Osteocyte (in vitro differentiated cells): ENCODE measurements at places on chromosomes 2 and 18.
A peak's percentile ranks its signal among the peaks of the same experiment; 100 is the strongest.

DNA sequence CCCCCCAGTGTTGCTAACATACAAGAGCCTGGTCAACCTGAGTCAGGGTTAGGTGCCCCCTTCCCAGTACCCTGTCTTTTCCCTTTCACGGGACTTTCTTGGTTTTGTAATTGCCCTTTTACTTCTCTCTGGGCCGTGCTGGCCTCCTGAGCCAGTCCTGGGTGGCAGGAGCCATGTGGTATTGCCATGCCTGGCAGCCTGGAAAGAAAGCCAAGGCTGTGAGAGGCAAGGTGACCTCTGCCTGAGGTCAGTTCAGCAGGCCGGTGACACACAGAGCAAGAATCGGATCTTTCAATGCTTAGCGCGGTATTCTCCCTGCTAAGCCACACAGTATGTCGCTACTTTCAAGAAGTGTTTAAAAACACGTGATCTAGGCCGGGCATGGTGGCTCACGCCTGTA is 52.3 kb downstream of the C18orf63 start:
- no peak overlapping the region for H3K4me3 ChIP-seq
- DNase-seq: no peak
- H3K27ac ChIP-seq: no peak overlapping the region
- no peaks in the 10 kb centered on the region for H3K36me3 ChIP-seq

DNA sequence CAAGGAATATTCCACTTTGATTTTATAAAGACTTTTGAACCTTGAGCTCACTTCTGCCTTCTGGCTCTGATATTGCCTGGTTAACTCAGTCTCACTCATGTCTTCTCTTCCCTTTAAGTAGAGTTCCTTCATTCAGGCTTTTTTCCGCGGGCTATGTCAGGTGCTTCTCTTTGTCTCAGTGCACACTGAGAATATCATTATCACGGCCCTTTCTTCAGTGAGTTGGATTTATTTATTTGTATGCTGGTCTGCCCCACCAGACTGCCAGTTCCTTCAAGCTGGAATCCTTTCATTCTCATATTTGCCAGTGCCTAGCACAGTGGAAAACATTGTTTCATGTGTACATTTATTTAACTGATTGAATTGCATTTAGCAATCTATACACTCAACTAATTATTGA is 136.5 kb downstream of the DOK6 start:
- no peak overlapping the region for H3K4me3 ChIP-seq
- no peak overlapping the region for H3K27ac ChIP-seq
- no peak for DNase-seq
- no peaks in the 10 kb centered on the region for H3K36me3 ChIP-seq
- peaks cover 2% of the 10 kb centered on the region for H3K27me3 ChIP-seq

DNA sequence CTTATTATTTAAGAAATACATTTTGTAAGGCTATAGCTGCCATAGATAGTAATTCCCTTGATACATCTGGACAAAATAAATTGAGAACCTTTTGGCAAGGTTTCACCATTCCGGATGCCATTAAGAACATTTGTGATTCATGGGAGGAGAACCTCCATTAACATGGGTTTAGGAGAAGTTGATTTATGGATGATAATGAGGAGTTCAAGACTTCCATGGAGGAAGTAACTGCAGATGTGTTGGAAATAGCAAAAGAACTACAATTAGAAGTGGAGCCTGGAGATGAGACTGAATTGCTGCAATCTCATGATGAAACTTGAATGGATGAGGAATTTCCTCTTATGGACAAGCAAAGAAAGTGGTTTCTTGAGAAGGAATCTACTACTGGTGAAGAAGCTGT is 17.3 kb downstream of the PHLPP1 start:
- no peak for DNase-seq
- H3K36me3 ChIP-seq: peaks cover 10% of the 10 kb centered on the region
- no peaks in the 10 kb centered on the region for H3K27me3 ChIP-seq
- H3K4me3 ChIP-seq: no peak overlapping the region
- peaks cover 7% of the 10 kb centered on the region for H3K4me1 ChIP-seq

DNA sequence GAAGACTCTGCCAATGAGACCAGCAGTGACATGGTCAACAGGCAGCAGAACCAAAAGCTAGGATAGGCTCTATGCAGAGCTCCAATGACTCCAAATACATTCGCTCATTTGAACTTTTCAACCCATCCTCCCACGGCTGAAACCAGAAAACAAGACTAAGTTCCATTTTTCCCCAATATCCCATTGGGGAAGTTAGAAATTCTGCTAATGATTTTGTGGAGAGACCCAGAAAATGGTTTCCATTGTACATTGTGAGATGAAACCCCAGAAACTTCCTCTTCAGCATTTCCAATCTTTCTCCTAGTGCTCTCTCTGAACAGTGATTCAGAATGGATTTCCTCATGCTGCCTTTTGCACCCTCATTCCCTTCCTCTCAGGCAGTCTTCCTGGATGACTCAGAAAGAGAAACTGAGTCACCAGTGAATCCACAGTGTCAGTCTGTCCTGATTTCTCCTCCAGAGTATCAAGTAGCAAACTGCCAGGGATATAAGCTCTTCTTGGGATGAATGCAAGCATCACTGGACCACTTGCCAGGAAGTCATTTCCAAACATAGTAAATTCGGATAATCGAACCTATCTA is 467.7 kb upstream of the ID2 start:
- H3K27me3 ChIP-seq: no peaks in the 10 kb centered on the region
- H3K36me3 ChIP-seq: no peaks in the 10 kb centered on the region
- H3K4me3 ChIP-seq: no peak overlapping the region

- H3K27ac ChIP-seq: no peak overlapping the region
- H3K4me3 ChIP-seq: no peak overlapping the region
- no peaks in the 10 kb centered on the region for H3K36me3 ChIP-seq
- H3K4me1 ChIP-seq: no peaks in the 10 kb centered on the region
- peaks cover 6% of the 10 kb centered on the region for H3K27me3 ChIP-seq
Observed at GRCh38 chr18:60746919-60747318, 374.3 kb upstream of the MC4R start.

DNA sequence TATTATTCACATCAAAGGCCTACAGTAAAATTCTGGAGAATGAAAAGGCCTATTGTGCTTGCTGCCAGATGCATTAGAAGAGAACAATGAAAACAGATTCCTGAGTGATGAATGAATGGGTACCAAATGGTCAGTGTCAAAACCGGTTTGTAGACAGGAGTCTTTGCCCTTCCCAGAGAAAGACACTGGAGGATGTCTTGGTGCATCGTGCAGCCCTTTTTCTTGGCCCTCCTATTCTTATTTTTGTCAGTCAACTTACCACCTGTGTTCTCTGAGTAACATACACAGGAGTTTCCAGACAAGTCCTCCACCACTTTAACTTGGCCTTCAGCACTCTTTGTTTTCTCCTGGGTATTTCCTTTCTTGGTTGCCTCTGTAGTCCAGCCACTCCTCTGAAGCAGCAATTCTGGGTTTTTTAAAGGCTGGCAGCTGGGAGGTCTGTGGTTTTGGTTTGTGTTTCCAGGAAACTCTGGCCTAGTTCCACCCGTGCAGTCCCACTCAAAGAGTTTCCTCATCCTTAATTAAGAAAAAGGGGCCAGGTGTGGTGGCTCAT is 29.4 kb downstream of the PSTPIP2 start:
- peaks cover 3% of the 10 kb centered on the region for H3K4me1 ChIP-seq
- no peak overlapping the region for H3K4me3 ChIP-seq
- no peaks in the 10 kb centered on the region for H3K27me3 ChIP-seq
- peaks cover 6% of the 10 kb centered on the region for H3K36me3 ChIP-seq

DNA sequence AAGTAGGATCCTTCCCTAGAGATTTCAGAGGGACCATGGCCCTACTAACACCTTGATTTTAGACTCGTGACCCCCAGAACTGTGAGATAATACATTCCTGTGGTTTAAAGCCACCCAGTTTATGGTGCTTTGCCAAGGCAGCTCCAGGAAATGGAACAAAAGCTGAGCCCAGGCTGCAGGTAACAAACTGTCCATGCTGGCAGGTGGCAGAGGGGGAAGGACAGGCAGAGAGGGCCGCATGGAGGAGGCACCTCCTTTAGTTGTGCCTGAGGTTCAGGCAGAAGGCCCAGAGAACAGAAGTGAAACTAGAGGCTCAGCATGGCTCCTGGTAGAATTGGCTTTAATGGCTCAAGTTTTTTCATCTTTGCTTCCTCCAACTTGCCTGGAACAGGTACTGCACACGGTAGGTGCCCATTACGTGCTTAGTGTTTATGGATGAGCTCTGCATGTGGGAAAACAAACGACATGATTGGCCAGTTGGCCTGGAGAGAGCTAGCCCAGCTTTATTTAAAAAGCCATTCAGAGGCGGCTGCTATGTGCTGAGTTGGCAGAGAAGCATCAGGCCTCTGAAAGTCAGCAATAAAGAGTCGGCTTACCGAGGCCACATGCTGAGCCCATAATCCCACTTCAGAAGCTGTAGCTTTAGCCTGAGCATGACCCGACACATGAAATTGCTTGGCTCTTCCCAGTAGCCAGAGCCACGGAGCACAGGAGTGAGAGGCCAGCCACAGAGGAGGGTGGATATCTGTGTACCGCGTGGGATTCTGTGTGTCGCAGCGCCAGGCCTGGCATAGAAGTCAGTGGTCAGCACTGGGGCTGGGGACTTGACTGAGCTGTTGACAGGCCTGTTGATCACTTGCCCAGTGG is 36.5 kb downstream of the HS1BP3 start:
- DNase-seq: no peak
- H3K27ac ChIP-seq: no peak overlapping the region
- no peak overlapping the region for H3K4me3 ChIP-seq
- no peaks in the 10 kb centered on the region for H3K27me3 ChIP-seq
- H3K4me1 ChIP-seq: peaks cover 36% of the 10 kb centered on the region
- H3K36me3 ChIP-seq: no peaks in the 10 kb centered on the region

GRCh38 chr18:61943175-61943964 is 50.6 kb upstream of the RNF152 start:
- peaks cover 49% of the 10 kb centered on the region for H3K4me1 ChIP-seq
- H3K27me3 ChIP-seq: no peaks in the 10 kb centered on the region
- no peak for DNase-seq
- H3K27ac ChIP-seq: no peak overlapping the region

GRCh38 chr18:23330423-23330822 is 122.7 kb upstream of the RIOK3 start:
- no peaks in the 10 kb centered on the region for H3K4me1 ChIP-seq
- no peaks in the 10 kb centered on the region for H3K27me3 ChIP-seq
- no peak for DNase-seq
- H3K27ac ChIP-seq: no peak overlapping the region
- H3K36me3 ChIP-seq: peaks cover 25% of the 10 kb centered on the region

- no peak for DNase-seq
- H3K36me3 ChIP-seq: no peaks in the 10 kb centered on the region
- H3K4me3 ChIP-seq: no peak overlapping the region
- peaks cover 71% of the 10 kb centered on the region for H3K4me1 ChIP-seq
Observed at GRCh38 chr2:128308284-128308731, 10.4 kb downstream of the HS6ST1 start.

DNA sequence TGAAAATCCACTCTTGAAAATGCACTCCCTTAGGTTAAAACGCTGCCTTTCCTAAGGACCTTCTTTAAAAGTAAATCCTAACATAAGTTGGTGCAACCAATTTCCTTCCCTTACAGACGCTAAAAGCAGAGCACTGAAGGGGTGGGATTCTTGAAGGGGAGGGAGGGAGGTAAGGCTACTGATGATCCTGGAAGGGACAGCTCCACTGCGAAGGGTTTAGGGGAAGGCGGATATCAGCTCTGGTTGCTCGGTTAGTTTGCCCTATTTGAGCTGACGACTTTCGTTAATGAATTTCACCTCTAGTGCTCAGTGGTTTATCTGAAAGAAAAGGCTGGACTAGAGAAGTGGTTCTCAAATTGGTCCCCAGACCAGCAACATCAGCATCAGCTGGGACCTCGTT is 49.7 kb upstream of the SIGLEC15 start:
- H3K4me1 ChIP-seq: peaks cover 22% of the 10 kb centered on the region
- no peaks in the 10 kb centered on the region for H3K36me3 ChIP-seq
- peak overlapping the region; percentile 72 for H3K4me3 ChIP-seq
- DNase-seq: no peak
- H3K27me3 ChIP-seq: no peaks in the 10 kb centered on the region
- no peak overlapping the region for H3K27ac ChIP-seq

DNA sequence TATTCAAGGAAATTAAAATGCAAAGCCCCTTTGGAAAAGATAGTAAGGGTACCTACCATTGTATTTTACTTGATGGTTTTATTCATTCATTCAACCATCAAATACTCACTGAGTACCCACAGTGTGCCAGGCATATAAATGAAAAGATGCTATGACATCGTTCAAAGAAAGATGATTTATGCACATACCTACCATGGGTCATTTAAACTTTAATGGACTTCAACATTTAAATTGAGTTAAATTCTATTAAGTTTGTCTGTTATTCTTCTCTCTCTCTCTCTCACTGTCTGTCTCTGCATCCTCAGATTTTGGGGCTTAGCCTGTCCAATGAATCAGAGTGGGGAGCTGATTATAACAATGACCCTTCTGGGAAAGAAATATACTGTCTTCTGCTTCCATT is 87.9 kb downstream of the CERS6 start:
- H3K27ac ChIP-seq: no peak overlapping the region
- no peaks in the 10 kb centered on the region for H3K27me3 ChIP-seq
- H3K4me1 ChIP-seq: peaks cover 21% of the 10 kb centered on the region
- H3K36me3 ChIP-seq: peaks cover 15% of the 10 kb centered on the region

- H3K27me3 ChIP-seq: no peaks in the 10 kb centered on the region
- H3K27ac ChIP-seq: no peak overlapping the region
- H3K36me3 ChIP-seq: no peaks in the 10 kb centered on the region
- DNase-seq: no peak
- no peaks in the 10 kb centered on the region for H3K4me1 ChIP-seq
- no peak overlapping the region for H3K4me3 ChIP-seq
Observed at GRCh38 chr2:136530146-136530545, 235.2 kb upstream of the THSD7B start.

DNA sequence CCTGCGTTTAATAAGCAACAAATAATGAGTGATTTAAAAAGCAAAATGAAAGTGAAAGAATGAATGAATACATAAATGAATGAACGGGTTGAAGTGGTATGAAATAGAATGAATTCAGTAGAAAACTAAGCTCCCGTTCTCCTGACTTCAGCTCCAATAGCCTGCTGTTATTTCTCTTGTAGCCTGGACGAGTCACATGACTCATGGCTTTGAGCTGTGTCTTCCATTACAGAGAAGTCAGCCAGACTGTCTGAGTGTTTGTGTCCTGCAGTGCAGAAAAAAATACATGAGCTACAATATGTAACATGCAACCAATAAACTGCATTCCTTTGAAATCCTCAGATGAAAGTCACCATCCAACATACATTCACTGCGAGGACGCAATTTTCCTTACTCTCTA is 21.2 kb downstream of the SCG2 start:
- DNase-seq: no peak
- no peaks in the 10 kb centered on the region for H3K36me3 ChIP-seq
- H3K27me3 ChIP-seq: no peaks in the 10 kb centered on the region
- peak overlapping the region; percentile 51 for H3K4me3 ChIP-seq
- peaks cover 48% of the 10 kb centered on the region for H3K4me1 ChIP-seq

DNA sequence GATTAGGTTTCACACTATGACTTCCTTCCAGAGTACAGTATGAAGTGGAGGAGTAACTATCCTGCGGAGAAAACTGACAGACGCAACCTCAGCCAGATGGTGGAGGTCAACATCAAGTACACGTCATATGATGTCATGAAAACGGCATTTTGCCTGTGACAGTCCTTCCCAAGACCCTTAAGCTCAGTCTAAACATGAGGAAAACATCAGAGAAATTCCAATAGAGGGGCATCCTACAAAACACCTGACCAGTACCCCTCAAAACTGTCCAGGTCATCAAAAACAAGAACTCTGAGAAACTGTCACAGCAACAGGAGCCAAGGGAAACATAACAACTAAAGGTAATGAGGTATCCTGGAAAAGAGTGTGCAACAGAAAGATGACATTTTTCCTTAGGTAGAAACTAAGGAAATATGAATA is 1.7 kb downstream of the RNU4ATAC start:
- no peak overlapping the region for H3K4me3 ChIP-seq
- peaks cover 40% of the 10 kb centered on the region for H3K4me1 ChIP-seq

GRCh38 chr2:228655331-228655730 is 473.8 kb upstream of the SPHKAP start:
- no peak for DNase-seq
- no peaks in the 10 kb centered on the region for H3K36me3 ChIP-seq
- no peaks in the 10 kb centered on the region for H3K27me3 ChIP-seq
- H3K27ac ChIP-seq: no peak overlapping the region
